Activated T-cell treated with anti-CD3 and anti-CD28 coated beads, Interleukin-2, amount 50 U/mL, for 72 hours (primary cell): ENCODE measurements at places on chromosomes 3 and 15. TPM values are rescaled to one million over a fixed set of nuclear protein-coding genes. Genes with fewer than 3 reads are reported as not detected.

DNA sequence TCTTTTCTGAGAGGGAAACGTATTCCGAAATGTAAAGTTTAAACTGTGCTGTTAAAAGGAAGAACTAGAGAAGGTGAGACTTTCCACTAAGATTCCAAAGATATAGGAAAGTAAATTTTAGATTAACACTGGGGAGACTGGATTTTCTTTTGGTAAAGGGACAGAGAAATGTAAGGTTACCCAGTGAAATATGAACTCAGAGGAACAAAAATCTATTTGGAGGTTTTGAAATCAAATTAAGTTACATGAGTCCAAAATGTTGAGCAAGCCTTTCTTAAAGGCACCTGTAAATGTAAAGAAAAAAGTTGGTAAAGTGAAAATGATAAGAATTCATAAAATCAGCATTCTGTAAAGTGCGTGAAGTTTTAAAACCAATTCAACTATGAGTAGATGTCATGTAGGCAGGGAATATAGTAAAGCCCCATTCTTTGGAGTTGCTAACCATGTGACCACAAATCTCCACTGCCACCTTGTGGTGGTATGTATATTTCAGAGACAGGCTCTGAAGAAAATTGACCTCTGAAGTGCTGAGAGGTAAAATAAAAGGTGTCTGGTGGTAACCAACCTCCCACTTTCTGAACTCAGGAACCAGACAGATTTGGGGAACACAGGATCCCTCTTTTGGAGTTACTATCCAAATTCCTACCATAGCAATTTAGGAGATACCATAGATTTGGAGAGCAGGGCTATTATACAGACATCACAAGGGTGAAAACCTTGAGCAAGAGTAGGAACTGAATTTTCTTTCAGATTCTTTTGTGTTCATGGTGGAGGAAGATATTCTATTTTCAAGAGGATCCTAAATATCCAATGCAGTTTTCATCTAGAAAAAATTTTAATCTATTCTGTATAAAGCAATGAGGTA is 215.3 kb downstream of the ROBO2 start:
- DNase-seq: peak; percentile 9

DNA sequence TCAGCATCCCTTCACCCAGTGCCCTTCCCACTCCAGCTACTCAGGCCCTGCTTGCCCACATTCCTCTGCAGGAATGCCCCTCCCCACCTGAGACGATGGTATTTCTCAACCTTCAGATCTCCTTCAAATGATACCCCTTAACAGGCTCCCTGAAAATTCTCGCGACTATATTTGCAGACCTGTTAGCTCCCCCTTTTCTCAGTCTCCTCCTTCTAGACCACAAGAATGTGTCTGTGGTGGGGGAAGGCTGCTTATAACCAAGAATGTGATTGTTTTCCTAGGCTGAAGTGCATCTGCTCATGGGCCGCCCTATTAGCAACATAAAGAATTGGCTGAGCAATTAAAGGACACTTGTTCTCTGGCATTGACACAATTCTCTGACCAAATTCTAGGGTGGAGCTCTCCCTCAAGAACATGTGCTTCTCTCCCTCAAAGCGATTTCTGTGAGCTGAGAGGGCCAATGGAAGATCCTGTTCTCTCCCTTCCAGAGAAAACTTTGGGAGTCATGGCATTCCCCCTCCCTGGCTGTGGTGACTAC is 19.1 kb upstream of the LIMD1 start:
- DNase-seq: no peak

- no peak for DNase-seq
Observed at GRCh38 chr15:49088996-49089395, 42.8 kb upstream of the SECISBP2L start.

- no peak for DNase-seq
Observed at GRCh38 chr3:52093756-52094545, 37.6 kb upstream of the DUSP7 start.

DNA sequence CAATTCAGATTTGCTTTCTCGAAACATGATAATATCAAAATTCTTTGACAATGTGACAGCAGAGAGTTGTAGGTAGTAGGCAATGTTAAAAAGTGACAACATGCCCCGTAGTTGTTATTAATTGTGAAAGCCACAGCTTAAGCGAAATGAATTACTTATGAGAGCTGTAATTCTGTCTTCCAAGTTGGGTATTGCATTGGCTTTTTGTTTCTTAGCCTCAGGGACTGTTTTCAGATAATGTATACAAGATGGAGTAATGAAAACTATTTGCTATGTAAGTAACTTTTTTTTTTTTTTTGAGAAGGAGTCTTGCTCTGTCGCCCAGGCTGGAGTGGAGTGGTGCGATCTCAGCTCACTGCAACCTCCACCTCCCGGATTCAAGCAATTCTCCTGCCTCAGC is 43.1 kb upstream of the MAP3K13 start:
- DNase-seq: no peak

- no peak for DNase-seq
Observed at GRCh38 chr15:31609906-31610305, 283.3 kb downstream of the KLF13 start.

- no peak for DNase-seq
Observed at GRCh38 chr3:6099458-6100075, 761.3 kb upstream of the GRM7 start.

- peak; percentile 53 for DNase-seq
Observed at GRCh38 chr15:82663186-82663600, 16.0 kb upstream of the CPEB1 start.

- DNase-seq: no peak
Observed at GRCh38 chr3:176490357-176490756, 706.9 kb downstream of the TBL1XR1 start.

GRCh38 chr3:76505202-76505845 is 534.6 kb upstream of the ROBO2 start:
- DNase-seq: no peak

GRCh38 chr3:133880287-133880686 is 15.4 kb downstream of the RAB6B start:
- peak; percentile 52 for DNase-seq

The HCLS1 gene
- total RNA-seq: 259 TPM

The GOLGA6L9 gene
- 5.1 TPM for total RNA-seq

The GRAMD1C gene
- 3.0 TPM for total RNA-seq

The PLA2G4F gene
- total RNA-seq: 0.07 TPM

The UROC1 gene
- not detected for total RNA-seq

The HRG gene
- not detected for total RNA-seq

The CAMP gene
- not detected for total RNA-seq

The STAB1 gene
- total RNA-seq: 0.12 TPM
